CD4-positive, alpha-beta T cell treated with Interleukin-2 at 100 ng/mL for 4 hours (primary cell): ENCODE measurements at places on chromosomes 16 and 17.

- no peak for DNase-seq
These were observed 44.3 kb downstream of the PMP22 start for GRCh38 chr17:15220785-15221184.

DNA sequence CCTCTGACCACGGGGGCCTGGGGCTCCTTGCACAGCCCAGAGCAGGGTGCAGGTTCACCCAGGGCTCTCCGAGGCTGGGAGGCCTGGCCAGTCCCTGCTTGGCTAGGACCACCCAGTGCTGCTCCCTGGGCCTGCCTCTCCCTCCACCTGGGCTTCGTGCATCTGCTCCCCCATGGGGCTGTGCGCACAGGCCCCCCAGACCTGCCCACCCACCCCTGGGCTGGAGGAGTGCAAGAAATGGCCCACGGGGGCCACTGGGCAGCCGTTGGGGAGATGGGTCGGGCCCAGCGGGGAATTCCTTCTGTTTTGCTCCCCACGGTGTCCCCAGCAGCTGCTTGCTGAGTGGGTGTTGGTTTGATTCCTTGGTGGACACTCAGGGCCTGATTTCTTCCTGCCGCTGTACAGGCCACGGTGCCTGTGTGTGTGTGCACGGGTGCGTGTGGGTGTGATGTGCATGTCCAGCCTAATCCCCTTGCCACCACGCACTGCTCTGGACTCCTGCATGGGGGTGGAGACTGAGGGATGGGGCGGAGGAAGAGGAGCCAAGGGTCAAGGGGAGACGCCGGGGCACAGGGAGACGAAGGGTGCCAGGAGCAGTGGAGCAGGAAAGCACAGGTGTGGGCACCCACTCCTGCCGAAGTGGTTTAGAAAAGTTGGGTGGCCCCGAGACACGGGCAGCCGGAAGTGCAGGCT lies 8.5 kb downstream of the PRSS27 start:
- DNase-seq = no peak

DNA sequence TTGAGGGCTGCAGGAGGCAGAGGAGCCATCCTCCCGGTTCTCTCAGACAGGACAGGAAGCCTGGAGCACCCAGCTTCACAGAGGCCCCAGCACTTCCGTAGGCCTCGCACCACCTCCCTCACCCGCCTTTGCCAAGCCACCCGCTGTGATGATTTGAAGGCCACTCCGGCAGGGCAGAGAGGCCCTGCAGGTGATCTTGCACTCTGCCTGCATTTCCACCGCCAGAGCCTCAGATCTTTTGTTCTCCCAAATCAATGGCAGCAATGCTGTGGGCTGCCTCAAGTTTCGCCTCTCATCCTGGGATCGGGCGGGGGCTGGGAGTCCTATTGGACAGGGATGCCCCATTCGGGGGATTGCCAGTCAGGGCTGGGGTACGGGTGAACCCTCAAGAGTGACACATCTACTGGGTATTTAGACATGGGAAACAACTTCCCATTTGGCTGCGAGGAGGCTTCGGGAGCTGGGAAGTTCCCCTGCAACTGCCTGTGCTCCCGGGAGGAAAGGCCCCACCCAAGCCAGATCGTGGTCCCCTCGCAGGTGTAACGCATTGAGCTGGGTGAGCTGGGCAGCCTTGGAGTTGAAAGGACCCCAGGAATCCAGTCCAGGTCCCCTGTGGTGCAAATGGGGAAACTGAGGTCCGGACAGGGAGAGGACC lies 34.8 kb upstream of the PEMT start:
- DNase-seq = no peak

GRCh38 chr16:25478476-25478875 lies 213.3 kb upstream of the HS3ST4 start:
- DNase-seq = no peak

DNA sequence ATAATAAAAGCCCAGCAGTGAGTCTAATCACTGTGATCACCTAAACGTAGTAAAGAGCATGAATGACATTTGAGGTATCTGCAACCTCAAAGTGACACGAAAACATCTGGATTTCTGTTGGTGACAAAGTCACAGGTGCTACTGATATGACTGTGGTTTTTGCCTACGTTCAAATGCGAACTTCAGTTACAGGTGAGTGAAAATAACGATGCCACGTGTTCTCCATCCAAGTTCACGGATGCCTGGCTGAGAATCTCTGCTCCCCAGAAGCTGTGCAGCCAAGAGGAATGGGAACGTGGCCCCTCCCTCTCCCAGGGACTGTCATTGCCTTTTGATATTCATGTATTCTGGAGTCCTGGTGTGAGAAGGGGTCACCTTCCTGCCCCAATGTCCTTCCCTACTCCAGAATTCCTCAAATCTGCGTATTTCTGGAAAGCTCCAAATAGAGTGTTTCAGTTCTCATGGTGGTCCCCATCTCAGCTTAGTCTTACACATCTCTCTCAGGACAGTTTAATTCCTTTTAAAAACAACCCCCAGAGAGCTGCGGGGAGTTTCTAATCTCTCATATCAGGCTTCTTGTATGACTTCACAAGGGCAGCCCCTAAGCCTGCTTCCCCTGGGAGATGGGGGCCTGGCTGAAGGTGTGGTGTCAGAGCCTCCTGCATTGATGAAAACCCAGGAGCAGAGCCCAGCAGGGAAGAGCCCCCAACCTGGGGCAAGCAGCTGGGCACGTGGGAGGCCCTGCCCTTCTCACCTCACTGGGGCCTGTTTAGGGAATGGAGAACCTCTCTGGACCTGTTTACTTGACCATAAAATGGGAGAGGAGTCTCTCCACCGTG lies 25.8 kb downstream of the PIK3R5 start:
- peak; percentile 70 for DNase-seq

DNA sequence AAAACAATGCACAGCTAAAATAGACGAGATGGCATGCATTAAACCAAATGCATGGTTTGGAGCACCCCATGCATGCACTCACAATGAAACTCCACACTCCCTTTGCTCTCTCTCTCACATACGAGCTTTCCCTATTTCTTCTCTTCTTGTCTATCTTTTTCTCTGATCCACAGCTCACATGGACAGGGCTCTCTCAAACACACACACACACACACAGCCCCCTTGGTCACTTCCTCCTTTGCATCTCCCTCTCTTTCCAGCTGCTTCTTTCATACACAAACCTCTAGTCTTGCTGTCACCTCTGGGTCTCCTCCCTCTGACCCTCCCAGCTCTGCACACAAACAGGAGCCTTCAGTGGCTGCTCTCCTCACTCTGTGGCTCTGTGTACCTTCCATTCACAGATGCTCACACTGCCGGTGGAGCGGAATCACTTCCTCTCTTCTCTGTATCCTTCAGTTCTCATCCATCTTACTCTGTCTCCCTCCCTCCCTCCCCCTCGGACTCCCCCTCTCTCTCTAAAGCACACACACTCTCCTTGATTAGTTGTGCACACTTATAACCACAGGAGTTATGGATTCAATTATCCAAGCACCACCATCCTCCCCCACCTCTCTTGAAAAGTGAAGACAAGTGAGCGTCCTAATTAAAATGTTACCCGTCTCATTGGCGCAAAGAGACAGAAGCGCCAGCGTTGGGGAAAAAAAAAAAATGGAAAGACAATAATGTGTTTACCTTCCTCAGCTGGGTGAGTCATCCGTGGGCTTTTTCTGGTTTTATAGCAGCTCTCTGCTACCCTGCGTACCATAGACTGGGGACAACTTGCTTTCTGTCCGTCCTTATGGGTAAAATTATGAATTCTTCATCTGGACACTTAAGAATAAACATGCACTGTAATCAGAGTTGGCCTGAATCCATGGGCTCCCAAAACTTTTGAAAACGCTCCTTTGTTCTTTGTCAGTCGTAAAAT lies 90.8 kb downstream of the SHISA6 start:
- DNase-seq = no peak

DNA sequence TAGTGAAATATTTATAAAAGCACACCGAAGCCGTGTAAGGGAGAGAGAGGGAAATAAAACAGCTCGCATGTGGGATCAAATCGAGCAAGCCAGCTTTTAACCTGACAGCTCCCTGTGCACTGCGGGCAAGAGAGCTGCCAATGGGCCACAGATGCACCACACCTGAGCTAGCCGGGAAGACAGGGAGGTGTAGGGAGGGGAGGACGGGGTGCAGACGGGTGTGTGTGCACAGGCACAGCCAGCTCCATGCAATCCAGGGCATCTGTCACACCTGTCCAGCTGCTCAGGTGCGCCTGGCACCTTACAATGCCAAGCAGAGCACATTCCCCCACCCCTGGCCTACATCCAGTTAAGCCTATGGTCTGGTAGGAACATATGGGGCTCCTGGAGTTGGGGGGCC lies 70.0 kb downstream of the C16orf78 start:
- no peak for DNase-seq

DNA sequence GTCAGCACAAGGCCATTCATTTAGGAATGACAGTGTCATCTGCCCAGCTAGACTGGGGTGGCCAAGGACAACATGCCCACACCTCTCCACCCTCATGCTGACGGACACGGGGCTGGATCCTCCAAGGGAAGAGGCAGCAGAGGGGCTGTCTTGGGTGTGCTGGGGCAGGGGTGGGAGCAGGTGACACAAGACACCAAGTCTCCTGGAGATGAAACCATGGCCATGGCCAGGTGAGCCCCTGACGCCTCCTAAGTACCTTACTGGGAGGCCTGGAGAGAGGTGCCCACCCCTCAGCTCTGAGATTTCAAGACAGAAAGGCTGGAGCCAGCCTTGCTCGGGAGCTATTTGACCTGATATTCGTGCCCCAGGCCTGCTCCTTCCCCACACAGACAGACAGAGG lies 9.0 kb upstream of the RASD1 start:
- no peak for DNase-seq

DNA sequence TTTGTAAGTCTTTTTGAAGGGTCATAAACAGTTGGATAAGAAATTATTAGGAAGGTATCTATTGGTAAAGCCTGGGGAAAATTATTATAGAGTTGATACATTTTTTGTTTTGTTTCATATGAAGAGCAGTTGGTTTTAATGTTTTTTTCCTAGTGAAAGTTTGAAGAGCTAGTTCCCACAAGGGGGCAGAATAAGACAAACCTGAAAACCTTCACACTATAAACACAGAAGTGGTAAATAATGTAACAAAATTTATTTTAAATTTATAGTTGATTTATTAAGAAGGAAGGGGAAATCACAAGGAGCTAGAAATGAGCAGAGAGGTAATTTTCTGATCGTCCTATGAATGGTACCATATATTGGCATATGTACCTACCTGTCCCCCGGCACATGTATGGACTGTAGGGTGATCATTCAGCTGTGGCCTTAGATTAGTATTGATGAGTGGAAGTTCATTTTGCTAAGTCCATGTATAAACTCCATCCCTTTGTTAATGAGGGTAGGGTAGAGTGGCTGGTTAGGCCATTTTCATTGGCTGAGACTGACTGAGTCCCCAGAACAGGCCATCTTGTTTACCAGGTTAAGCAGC lies 116.3 kb downstream of the TANC2 start:
- no peak for DNase-seq

DNA sequence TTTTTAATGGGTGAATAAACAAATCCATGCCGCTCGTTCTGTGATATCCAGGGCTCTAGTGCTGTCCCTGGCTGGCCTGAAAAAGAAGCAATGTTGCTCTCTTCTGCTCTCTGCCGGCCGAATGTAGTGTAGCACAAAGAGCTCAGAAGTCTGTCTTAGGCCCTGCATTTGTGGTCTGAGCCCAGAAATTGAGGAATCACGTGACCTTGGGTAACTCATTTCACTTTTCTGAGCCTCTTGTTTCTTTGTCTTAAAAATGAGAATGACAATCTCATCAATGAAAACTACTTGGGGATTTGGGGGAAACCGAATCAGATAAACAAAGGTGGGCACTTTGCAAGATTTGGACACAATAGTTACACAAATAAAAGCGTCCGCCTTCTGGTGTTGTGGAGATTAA lies 381.6 kb upstream of the ASIC2 start:
- DNase-seq = peak; percentile 34

GRCh38 chr16:19875900-19876299 lies 8.7 kb downstream of the GPRC5B start:
- no peak for DNase-seq

DNA sequence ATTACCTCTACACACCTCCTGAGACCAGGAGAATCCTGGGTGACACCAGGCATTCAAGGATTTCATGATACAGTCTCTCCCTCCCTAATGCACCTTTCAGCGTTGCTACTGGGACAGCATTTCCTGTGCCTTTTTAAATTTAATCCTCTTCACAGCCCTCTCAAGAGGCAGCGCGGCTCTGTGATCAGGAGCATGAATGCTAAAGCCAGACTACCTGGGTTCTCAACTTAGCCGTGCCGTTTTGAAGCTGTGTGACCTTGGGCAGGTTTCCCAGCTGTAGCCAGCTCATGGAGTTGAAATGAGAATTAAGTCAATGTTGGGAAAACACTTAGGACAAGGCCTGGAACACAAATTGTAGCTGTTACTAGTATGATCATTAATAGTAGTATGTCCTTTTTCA lies 191.8 kb downstream of the XYLT1 start:
- no peak for DNase-seq

DNA sequence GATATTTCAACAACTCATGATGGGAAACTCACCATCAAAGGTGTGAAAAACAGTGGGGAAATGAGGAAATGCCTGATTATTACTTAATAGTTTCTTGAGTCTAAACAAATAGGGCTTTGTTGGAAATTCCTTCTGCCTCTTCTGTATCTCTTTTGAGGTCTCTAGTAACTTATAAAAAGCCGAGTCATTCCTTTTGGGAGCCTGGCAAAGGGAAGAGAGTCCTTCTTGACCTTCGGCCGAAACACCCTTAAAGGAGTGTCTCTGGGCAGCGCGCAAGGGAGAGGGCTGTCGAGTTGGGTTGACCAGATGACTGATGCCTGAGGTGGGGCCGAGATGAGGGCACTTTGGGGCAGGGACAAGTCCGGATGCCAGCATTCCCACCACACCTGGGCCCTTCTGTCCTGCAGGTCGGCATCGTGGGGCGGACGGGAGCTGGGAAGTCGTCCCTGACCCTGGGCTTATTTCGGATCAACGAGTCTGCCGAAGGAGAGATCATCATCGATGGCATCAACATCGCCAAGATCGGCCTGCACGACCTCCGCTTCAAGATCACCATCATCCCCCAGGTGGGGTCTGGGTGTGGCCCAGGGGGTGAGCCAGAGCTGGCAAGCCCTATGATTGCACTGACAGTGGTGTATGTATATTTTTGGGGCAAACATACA lies 89.2 kb downstream of the ABCC6 start:
- DNase-seq = no peak

- no peak for DNase-seq
These were observed 974 bp downstream of the GALR2 start for GRCh38 chr17:76075364-76076145.
